Esophagus mucosa (tissue), 1 donor: ENCODE measurements at places on chromosomes 11 and 22.

- peak; percentile 93 for ATAC-seq
Observed at GRCh38 chr11:16883174-16883573, 131.0 kb downstream of the PLEKHA7 start.

DNA sequence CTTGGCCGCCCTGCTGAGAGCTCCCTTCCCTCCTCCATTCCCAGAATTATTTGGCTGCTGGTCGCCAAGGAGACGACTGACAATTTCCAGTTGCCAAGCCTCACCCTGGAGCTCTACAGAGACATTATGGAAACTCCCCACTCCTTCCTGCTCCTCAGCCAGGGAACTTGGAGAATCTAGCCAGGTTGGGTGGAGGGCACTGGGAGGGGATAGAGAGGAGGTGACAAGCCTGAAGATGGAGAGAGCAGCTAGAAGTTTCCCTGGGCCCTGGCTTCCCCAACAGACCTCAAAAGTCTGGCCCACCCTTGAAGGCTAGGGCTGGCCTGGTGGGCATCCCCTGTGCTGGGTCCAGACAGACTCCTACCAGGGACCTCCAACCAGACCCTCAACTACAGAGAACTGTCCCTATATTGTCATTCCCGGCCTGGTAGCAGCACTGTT lies 6.7 kb upstream of the VSIG10L2 start:
- no peak for ATAC-seq

GRCh38 chr11:12531681-12532080 lies 142.5 kb upstream of the TEAD1 start:
- peak; percentile 66 for ATAC-seq

- no peak for ATAC-seq
Observed at GRCh38 chr11:69909561-69910518, 90.6 kb upstream of the FGF3 start.

DNA sequence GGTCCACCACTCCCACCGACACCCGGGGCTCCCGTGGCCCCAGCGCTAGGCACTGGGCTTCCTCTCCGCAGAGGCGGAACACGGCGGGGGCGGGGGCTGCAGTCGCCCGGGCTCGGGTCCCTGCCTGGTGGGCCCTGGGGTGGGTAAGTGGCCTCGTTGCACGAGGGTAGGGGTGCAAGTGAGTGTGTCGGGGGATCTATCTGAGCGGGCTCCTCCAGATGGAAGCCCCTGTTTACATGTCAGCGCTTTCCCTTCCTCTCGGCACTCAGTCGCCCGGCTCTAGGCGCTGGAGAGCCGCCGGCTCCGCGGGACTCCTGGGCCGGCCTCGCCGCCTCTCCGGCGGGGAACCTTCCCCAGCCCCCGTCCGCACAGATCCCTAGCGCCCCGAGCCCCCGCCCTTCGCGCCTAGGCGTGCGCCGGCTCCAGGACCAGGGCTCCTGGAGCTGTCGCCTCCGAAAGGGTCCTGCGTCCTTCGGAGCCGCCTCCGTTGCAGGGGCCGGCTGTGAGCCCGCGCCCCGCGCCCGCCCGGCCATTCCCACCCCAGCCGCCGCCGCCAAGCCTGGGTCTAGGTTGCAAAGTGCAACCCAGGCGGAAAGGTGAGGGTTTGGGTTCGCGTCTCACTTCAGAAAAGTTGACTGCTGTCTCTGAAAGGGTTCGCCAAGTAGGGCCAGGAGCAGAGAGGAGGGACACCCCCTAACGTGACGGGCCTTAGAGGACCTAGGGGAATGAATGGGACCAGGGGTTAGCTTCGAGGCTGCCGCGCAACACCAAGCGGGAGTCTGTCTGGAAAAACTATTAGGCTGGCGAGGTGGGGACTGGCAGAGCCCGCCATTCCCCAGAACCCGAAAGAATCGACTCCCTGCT lies 978 bp downstream of the FLI1 start:
- ATAC-seq, result no peak

DNA sequence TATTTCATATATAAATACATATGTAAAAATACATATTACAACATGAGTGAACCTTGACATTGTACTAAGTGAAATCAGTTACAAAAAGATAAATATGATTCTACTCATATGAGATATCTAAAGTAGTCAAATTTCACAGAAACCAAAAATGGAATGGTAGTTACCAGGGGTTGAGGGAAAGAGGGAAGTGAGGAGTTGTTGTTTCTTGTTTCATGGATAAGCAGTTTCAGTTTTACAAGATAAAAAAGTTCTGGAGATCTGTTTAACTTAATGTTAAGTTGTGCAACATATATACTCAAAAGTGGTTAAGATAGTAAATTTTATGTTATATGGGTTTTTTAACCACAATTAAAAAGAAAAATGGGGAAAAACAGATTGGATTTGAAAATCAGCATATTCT lies 107.7 kb downstream of the ELP4 start:
- no peak for ATAC-seq

- ATAC-seq, result no peak
Observed at GRCh38 chr11:69232821-69233743, 60.9 kb upstream of the MYEOV start.

DNA sequence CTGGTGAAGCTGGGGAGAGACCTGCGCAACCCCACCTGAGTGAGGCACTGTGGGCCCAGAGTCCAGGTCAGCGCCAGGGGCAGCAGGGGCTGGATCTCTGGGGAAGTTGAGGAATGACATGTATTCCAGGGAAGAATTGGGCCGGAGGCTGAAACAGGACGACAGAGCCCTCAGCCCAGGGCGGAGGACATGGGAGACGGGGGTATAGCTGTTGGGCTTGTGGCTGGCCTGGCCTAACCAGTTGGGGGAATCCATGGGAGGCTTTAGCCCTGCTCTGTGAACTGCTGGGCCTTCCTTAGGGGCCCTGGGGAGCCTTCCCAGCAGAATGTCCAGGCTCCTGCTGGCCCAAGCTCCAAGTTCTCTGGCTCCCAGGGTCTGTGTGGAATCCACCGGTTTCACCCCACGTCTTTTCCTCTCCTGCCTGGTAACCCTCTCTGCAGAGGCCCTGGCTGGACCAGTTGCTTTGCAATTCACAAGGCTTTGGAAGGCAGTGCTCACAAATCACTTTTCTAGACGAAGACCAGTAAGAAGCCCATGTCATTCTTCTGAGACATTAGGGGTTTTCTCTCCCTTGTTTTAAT lies 50.4 kb upstream of the KCNQ1OT1 start:
- ATAC-seq, result no peak

- ATAC-seq, result no peak
Observed at GRCh38 chr11:104333977-104334376, 170.0 kb upstream of the PDGFD start.

DNA sequence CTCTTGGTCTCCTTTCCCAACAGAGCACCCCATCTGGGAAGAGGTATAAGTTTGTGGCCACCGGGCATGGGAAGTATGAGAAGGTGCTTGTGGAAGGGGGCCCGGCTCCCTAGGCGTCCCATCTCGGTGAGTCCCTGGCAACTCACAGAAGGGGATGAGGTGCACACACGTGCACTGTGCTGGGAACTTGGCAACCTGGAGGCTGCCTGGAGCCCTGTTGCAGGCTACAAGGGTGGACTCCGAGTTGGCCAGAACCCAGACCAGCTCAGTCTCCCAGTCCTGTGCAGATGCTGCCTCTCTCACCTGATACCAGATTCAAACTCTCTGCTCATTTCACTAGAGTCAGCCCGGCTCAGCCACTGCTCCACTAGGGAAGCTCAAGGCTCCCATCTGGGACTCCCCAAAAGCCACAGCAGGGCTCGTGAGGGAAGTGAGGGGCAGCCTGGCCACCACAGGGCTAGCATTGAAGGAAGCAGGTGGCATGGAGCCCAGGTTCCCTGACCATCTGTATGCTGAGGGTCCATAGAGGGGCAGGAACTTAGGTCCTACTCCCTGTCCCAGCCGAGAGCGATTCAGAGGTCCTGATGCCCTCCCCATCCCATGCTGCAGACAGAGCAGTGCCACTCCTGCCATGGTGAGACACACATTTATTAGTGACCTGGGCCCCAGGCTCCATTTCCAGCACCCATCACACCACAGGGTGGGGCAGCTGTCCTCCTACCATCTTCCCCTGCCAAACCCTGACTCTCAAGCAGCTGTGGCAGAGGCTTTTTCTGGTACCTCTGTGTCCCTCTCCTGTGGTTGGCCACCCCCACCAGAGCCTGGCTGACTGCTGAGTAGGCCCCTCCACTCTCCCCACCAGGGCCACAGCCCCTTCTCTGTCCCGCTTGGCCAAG lies 4.0 kb downstream of the PRR33 start:
- ATAC-seq, result no peak

- ATAC-seq, result no peak
Observed at GRCh38 chr11:70364745-70365543, 33.4 kb upstream of the CTTN start.

- no peak for ATAC-seq
Observed at GRCh38 chr22:31586137-31586920, 75.7 kb downstream of the PISD start.

DNA sequence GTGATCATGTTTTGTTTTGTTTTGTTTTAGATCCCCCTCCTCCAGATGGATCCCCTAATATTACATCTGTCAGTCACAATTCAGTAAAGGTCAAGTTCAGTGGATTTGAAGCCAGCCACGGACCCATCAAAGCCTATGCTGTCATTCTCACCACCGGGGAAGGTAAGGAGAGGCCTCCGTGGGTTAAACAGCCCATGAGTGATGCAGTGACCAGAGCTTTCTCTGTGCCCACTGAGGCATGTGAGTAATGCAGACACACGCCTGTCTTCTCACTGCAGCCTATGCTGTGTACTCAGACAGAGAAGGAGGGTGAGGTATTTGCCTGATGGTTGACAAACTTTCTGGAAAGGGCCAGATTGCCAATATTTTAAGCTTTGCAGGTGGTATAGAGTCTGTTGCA lies 73.7 kb upstream of the OR4B1 start:
- no peak for ATAC-seq

DNA sequence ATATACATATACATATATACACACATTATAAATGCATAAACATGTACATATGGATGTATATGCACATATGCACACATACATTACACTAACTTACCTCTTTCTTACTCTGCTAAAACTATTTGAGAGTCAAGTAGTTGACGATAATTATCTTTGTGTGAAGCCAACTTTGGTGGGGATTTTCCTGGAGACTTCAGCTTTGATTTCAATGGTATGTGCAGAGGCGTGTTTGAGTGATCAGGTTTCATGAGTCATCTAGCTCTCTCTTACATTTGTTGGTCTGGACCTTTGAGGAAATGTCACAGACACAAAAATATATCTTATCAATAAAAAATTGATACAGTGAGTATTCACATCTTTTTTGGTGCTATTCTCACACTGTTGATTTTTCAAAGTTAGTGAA lies 769.1 kb upstream of the LUZP2 start:
- no peak for ATAC-seq

- no peak for ATAC-seq
Observed at GRCh38 chr11:96061730-96062129, 137.8 kb upstream of the MTMR2 start.

- peak; percentile 65 for ATAC-seq
Observed at GRCh38 chr11:78290293-78291176, 101.8 kb downstream of the USP35 start.

- no peak for ATAC-seq
Observed at GRCh38 chr11:120869516-120870011, 154.3 kb upstream of the TBCEL start.

DNA sequence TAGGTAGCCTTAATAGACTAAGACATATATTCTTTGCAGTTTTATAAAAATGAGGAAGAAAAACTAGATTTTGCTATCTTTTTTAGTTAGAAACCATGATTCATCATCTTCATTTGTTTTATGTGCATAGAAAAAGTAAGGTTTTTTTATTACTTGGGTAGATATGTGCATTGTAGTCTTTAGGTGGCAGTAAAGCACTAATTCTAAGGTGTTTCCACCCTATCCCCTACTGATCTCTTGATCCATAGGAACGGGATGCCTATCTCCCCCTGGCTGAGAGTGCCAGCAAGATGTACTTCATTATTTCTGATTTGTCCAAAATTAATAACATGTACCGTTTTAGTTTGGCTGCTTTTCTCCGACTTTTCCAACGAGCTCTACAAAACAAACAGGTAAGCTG lies 148.1 kb downstream of the DYNC2H1 start:
- no peak for ATAC-seq

- no peak for ATAC-seq
Observed at GRCh38 chr11:33622186-33622585, 78.4 kb downstream of the C11orf91 start.

DNA sequence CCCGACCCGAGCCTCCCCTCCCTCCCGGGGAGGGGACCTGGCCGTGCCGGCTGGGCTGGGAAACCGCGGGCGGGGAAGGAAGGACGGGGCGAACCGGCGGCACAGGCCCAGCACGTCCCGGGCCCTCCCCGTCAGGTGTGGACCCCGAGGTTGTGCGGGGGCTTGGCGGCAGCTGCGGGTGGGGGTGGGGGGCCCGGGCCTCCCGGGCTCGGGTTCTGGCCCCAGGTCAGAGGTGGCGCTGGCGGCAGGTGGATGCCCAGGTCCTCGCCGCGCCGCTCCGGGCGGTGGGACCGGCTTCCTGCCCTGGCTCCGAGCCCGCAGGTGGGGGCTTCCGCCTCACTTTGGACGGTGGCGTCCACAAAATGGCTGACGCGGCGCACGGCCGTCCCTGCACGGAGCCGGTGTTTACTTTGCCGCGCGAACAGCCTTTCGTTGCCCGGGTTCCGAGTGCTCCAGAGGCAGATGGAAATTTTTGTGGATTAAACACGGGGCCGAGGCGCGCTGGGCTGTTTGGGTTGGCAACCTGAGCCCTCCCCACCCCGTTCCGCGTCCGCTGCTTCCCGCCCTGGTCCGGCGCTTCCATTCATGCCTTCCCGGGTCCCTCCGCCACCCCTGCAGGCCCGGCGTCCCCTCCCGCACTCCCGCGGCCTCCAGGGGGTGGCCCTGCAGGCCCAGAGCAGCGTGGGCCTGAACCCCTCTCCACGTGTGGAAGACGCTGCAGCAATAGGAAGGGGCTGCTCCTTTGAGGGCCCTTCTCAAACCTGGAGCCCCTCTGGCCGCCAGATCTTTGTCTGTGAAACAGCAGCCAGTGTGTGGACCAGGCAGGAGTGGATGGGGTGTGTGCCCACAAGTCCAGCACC lies 92.0 kb upstream of the KCNQ1OT1 start:
- ATAC-seq, result peak; percentile 30

GRCh38 chr11:85539740-85540139 lies 87.4 kb downstream of the DLG2 start:
- ATAC-seq, result no peak

DNA sequence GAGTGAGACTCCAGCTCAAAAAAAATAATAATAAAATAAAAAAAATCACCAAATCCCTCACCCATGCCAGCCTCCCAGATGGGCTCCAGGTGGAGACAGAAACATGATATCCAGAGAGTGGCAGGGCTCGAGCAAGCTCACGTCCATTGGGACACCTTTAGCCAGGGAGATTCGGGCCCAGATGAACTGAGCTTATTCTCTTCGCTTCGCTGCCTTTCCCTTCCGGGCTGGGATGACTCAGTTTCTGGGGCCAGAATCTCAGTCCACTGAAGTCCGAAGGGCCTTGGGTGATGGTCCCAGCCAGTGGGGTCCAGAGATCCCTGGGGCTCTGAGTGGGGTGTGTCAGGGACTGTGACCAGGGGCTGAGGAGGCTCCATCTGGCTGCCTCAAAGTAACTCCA lies 23.0 kb upstream of the MYEOV start:
- ATAC-seq, result no peak
